Purkinje cell (primary cell): ENCODE measurements at places on chromosomes 1 and 21. TPM values are rescaled to one million over a fixed set of nuclear protein-coding genes. Genes with fewer than 3 reads are reported as not detected.

GNB1 gene
- 55.1 and 60.6 TPM in 2 replicates for polyA plus RNA-seq

UBE4B gene
- polyA plus RNA-seq = 9.2 and 10.1 TPM in 2 replicates

FCRL6 gene
- not detected in 2 replicates for polyA plus RNA-seq

SLC35E2B gene
- polyA plus RNA-seq = 5.5 and 7.4 TPM in 2 replicates

ZCCHC17 gene
- polyA plus RNA-seq = 142 and 177 TPM in 2 replicates

ZFP69B gene
- 0.78 and 1.2 TPM in 2 replicates for polyA plus RNA-seq

SLC5A9 gene
- 0.12 and 0.94 TPM in 2 replicates for polyA plus RNA-seq

DPT gene
- polyA plus RNA-seq = not detected in 2 replicates
